ENCODE measurements at places on chromosomes 2 and 18.

GRCh38 chr18:57819119-57819518 is 16.0 kb upstream of the ATP8B1 start:
- DNase-seq, result no peak

GRCh38 chr2:180289627-180290026 is 282.5 kb upstream of the CWC22 start:
- DNase-seq, result no peak

DNA sequence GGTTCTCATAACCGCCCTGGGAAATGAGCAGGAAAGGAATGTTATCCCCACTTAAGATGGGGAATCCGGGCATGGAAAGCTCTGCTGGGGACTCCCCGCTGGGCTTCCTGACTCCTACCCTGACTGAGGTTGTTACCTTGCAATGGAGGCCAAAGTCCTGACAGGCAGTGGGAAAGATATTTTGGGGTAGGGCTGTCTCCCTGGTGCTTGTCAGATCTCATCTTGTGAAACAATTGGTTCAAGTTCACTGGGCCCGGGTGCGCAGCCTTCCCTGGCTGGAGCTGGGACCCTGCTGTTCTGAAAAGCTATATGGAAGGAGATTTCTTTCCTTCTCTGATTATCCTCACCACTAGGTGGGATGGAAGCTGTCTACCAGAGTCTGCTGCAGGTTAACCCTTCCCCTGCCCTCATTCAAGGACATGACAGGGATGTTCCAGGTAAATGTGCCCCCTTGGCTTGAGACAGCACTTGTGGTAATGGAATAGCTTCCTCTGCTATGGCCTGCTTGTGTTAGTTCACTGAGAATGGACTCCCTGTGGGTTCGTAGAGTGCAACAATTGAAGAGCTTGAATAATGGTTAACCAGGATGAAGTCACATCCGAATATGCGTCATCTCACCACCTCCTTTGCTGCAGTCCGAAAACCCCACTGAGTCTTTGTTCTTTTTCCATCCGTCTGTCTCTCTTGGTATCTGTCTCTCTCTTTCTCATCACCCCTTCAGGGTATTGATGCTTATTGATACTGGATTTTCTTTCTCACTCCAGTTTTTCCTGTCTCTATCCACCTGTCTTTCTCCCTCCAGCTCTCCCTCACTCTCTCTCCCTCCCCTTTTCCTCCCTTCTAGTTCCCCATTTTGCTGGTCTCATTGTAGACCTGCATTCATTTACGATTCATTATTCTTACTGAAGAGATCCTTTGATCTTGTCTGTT is 67.8 kb upstream of the EPAS1 start:
- no peak for DNase-seq

DNA sequence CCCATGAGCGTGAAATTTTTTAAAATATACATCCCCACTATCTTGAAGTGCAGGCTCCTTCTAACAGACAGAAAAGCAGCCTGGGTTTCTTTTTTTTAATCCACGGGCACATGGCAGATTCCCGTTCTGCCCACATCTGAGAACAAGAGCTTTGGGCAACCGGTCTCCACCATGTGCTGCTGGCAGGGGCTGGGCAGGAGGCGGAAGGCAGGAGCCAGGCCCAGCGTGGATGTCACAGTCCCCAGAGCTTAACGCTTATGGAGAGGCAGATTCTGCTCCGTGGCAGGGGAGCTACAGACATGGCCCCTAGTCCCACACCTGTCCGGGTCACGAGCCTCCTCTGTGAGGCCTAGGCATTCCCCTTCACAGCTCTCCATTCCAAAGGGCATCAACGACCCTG is 503.0 kb upstream of the MYT1L start:
- DNase-seq, result no peak

DNA sequence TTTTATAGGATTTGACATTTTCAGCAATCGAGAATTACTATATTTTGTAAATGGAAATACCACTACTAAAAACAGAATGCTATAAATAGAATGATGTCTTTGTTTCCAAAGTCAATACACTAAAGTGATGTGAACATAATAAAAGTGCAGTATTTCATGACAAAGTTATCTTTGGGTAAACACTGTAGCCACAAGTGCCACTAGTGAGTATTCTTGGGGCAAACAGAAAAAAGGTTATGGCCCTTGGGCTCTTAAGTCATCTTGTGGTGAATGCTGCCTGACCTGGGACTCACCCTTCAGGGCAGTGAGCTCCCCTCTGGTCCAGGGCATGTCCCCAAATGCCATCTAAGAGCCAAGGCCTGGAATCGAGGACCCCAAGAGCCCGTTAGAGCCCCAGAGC is 99.2 kb upstream of the KYNU start:
- DNase-seq, result no peak

GRCh38 chr2:197378086-197378485 is 56.7 kb downstream of the SF3B1 start:
- DNase-seq, result no peak
